ENCODE measurements at places on chromosomes 11 and 22. TPM values are rescaled to one million over a fixed set of nuclear protein-coding genes. Genes with fewer than 3 reads are reported as not detected.

GRCh38 chr11:65112546-65113360 is 1.1 kb downstream of the TM7SF2 start:
- peak overlapping the region; percentile 73 for H3K4me3 ChIP-seq
- peak; percentile 86 for DNase-seq
- peak overlapping the region; percentile 68 for H3K27ac ChIP-seq
- H3K27me3 ChIP-seq, result no peaks in the 10 kb centered on the region
- H3K36me3 ChIP-seq, result no peaks in the 10 kb centered on the region

- H3K27ac ChIP-seq, result no peak overlapping the region
- peak; percentile 27 for DNase-seq
- no peaks in the 10 kb centered on the region for H3K27me3 ChIP-seq
- no peak overlapping the region for H3K4me3 ChIP-seq
- no peaks in the 10 kb centered on the region for H3K36me3 ChIP-seq
These were observed 5.5 kb downstream of the RCOR2 start for GRCh38 chr11:63911440-63911839.

Gene XKR3
- not detected for total RNA-seq

DNA sequence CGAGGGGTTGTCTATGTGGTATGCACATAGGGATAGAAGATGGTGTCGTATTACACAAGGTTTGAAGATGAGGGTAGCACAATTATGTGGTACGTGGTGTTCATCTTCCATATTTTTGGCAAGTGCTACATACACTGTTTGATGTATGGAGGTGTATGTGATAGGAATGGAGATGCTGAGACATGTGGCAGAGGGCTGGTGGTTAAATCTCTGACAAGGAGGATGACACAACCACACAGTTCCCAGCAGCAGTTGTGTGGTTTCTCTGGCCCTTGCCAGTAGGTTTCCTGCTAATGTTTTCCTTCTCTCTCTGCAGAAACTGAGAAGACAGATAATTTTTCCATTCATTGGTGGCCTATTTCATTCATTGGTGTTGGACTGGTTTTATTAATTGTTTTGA is 17.0 kb downstream of the NCR3LG1 start:
- H3K27ac ChIP-seq, result no peak overlapping the region
- H3K36me3 ChIP-seq, result peaks cover 11% of the 10 kb centered on the region
- no peaks in the 10 kb centered on the region for H3K27me3 ChIP-seq
- peaks cover 7% of the 10 kb centered on the region for H3K4me1 ChIP-seq
- no peak for DNase-seq

Gene OR4C6
- not detected for total RNA-seq

DNA sequence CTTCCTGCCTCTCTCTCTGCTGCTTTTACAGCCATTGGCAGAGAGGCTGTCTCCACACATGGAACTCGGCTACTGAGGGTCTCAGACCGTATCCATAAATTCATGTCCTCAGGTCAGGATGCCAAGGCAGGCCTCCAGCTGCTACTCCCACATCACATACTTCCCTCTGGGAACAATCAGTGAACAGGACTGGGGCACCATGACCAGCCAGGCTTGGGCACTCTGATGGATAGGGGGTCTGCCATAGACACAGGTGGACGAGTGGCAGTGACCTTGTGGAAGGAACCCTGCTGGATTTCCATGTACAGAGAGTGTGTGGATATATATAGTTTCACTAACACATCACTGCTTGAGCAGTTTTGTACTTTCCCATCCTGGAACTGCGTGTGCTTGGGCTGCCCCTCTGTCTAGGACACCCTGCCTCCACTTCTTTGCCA is 97.7 kb upstream of the PARVA start:
- no peak for DNase-seq
- no peak overlapping the region for H3K4me3 ChIP-seq
- H3K27ac ChIP-seq, result no peak overlapping the region
- no peaks in the 10 kb centered on the region for H3K36me3 ChIP-seq
- no peaks in the 10 kb centered on the region for H3K27me3 ChIP-seq

Gene MIOX
- total RNA-seq, result not detected

DNA sequence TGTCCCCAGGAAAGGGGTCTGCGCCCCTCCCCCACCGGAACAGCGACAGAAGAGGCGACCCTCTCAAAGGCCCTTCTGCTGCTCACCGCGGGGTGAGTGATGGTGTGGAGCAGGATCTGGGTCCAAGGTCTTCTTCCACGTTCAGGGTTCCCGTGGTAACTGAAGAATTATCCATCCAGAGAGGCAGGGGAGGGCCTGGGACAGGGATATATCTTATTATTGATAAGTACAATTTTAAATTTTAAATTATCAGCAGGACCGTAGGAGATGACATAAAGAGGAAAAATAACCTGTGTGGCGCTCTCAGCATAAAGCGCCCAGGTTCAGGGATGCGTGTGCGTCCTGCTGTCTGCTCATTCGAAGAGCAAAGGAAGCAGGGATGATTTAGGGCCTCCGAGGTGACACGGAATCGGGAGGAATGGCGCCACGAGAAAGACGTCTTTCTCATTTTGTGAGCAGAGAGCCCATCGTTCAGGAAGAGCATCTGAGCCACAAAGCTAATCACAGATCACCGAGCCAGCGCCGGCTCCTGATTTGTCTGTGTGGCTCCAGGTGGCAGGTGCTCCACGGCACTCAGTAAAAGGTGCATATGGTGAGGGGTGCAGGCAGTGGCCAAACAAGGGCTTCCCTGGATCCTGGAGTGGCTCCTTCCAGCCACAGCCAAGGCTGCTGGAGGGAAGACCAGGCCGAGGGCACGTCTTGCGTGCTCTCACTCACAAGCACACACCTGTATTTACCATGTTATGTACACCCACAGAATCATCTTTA is 19.3 kb downstream of the KRTAP5-5 start:
- H3K36me3 ChIP-seq, result no peaks in the 10 kb centered on the region
- DNase-seq, result peak; percentile 19
- no peak overlapping the region for H3K4me3 ChIP-seq
- no peaks in the 10 kb centered on the region for H3K4me1 ChIP-seq
- H3K27me3 ChIP-seq, result no peaks in the 10 kb centered on the region

GRCh38 chr11:58125469-58125868 is at the start of gene OR9I1:
OR9I1 (minus strand) TSS chr11:58125530; CDS start chr11:58119444, 6,086 bp downstream.
- no peaks in the 10 kb centered on the region for H3K4me1 ChIP-seq
- H3K4me3 ChIP-seq, result no peak within 1 kb of the TSS
- no peaks in the 10 kb centered on the region for H3K36me3 ChIP-seq
- H3K27me3 ChIP-seq, result no peaks in the 10 kb centered on the region
- no peak for DNase-seq

Gene APOA4
- total RNA-seq, result not detected

GRCh38 chr11:21260101-21260500 is 590.7 kb downstream of the NELL1 start:
- H3K4me3 ChIP-seq, result no peak overlapping the region
- H3K27ac ChIP-seq, result no peak overlapping the region
- H3K4me1 ChIP-seq, result no peaks in the 10 kb centered on the region
- no peaks in the 10 kb centered on the region for H3K36me3 ChIP-seq

Gene RAG2
- not detected for total RNA-seq

Gene CARNS1
- total RNA-seq, result 8.5 TPM

Gene KCNQ1OT1
- total RNA-seq, result 0.30 TPM

Gene MRGPRX2
- total RNA-seq, result not detected

GRCh38 chr11:1778141-1778911 is 14.6 kb upstream of the CTSD start:
- H3K4me1 ChIP-seq, result no peaks in the 10 kb centered on the region
- no peaks in the 10 kb centered on the region for H3K36me3 ChIP-seq
- no peak overlapping the region for H3K4me3 ChIP-seq
- no peaks in the 10 kb centered on the region for H3K27me3 ChIP-seq
- DNase-seq, result no peak
- H3K27ac ChIP-seq, result no peak overlapping the region

DNA sequence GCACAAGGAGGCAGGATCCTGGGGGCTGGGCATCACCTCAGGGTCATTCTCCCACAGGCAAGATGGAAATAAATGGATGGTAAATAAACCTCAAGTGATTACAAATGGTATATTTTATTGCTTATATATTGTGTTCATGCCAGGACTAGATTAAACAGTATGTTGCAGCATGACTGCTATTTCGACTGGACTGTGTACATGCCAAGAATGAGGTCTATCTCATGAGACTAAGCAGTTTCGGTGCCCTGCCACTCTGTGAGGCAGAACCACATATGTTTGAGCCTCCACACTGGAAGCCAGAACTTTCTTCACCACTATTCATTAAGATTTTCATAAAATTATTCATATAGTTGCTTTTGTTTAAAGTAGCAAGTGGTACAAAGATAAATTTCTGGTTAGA is 140.2 kb downstream of the DDX10 start:
- peaks cover 3% of the 10 kb centered on the region for H3K4me1 ChIP-seq
- H3K27ac ChIP-seq, result no peak overlapping the region
- no peaks in the 10 kb centered on the region for H3K27me3 ChIP-seq
- DNase-seq, result no peak
- H3K36me3 ChIP-seq, result no peaks in the 10 kb centered on the region
- H3K4me3 ChIP-seq, result no peak overlapping the region
